ENCODE measurements at places on chromosomes 1 and 21.
A peak's percentile ranks its signal among the peaks of the same experiment; 100 is the strongest.

GRCh38 chr1:36224537-36225282, 467 bp downstream of the THRAP3 start:
- peak; percentile 71 for DNase-seq

- DNase-seq: no peak
These were observed 27.2 kb downstream of the SYT6 start for GRCh38 chr1:114126261-114127095.

DNA sequence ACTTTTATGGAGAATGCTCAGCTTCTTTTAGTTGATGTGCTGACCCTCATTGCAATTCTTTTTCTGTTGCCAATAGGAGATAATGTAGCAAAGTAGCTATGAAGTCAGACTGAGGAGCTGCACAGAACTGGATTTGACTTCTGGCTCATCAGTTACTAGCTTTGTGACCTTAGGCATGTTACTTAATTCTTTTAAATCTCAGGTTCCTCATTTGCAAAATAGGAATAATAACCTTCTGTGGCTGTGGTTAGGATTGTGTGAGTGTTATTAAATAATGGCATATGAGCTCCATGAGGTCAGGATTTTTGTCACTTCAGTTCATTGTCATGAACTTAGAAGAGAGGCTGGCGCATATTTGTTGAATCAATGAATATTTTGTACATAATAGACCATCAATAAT, 237.6 kb upstream of the SGIP1 start:
- DNase-seq: no peak

- peak; percentile 38 for DNase-seq
These were observed 147.0 kb downstream of the GABPA start for GRCh38 chr21:25881524-25882376.

GRCh38 chr21:14683063-14683462, 136.9 kb upstream of the SAMSN1 start:
- no peak for DNase-seq

GRCh38 chr1:107559881-107560280, 405.1 kb downstream of the VAV3 start:
- DNase-seq: no peak

DNA sequence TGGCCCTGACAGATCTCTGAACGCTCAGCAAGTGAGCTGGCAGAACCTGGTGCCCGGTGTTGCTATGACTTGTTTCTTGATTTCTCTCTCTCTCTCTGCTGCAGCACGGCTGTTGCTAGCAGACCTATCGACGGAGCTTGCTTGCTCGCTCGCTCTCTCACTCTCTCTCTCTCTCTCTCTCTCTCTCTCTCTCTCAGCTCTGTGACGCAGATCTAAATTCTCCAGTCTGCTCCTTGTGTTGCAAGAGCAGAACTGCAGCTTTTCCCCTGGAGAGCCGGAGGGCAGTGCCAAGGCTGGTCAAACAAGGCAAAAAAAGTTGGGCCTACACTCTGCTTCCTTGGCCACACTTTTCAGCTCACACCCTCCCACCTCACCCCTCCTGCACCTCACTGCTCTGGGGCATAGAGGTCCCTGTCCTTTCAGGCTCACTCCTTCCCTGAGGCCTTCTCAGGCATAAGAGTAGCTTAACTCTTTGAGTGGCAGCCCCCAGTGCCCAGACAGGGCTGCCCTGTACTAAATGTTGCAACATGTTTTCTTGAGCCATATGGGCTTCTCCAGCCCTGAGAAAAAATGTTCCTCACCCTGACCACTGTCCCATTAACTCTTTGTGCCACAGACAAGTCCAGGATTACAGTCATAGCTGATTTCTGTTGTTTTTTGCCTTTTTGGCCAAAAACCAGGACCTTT, 72.2 kb downstream of the CD46 start:
- peak; percentile 55 for DNase-seq
